Activated CD8-positive, alpha-beta memory T cell treated with anti-CD3 and anti-CD28 coated beads, Interleukin-2, amount 50 U/mL, for 4 hours (primary cell): ENCODE measurements at places on chromosomes 2 and 18.

GRCh38 chr2:68404164-68404563 lies 39.1 kb downstream of the PLEK start:
- no peak for DNase-seq

GRCh38 chr2:165149439-165149838 lies 54.4 kb downstream of the SCN3A start:
- no peak for DNase-seq

DNA sequence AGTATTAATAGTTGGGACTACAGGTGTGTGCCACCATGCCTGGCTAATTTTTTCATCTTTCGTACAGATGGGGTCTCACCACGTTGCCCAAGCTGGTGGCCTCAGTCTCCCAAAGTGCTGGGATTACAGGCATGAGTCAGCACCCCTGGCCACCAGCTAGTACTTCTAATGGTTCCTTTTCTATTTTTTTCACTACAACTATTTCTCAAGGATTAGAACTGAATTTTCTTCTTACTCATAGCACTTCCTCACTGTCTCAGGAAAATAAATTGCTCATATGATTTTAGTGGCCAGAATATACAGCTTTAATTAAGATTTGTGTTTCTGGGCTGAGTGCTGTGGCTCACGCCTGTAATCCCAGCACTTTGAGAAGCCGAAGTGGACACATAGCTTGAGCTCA lies 43.2 kb upstream of the SOS1 start:
- no peak for DNase-seq

DNA sequence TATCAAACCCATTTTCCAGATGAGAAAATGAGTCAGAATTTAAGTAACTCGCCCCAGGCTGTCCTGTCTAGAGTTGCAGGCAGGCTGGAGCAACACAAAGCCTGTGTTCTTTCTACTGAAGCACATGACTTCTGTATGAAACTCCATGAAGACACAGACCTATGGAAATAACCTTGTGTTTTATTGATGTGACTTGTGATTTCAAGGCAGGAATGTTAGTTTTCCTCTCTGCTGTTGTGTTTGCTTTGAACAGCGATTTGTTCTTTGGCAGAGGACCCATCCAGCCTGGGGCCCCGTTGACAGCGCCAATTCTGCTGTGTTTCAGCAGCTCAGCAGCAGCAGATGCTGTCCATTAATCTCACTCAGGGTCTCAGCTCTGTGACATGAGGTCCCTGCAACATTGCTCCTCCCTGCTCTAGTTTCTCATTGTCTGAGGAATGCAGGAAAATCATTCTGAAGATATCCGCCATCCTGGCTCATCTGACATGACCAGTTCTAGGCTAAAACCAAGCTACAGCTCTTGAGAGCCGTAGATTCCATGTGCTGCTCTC lies 344.3 kb upstream of the RAB12 start:
- no peak for DNase-seq

DNA sequence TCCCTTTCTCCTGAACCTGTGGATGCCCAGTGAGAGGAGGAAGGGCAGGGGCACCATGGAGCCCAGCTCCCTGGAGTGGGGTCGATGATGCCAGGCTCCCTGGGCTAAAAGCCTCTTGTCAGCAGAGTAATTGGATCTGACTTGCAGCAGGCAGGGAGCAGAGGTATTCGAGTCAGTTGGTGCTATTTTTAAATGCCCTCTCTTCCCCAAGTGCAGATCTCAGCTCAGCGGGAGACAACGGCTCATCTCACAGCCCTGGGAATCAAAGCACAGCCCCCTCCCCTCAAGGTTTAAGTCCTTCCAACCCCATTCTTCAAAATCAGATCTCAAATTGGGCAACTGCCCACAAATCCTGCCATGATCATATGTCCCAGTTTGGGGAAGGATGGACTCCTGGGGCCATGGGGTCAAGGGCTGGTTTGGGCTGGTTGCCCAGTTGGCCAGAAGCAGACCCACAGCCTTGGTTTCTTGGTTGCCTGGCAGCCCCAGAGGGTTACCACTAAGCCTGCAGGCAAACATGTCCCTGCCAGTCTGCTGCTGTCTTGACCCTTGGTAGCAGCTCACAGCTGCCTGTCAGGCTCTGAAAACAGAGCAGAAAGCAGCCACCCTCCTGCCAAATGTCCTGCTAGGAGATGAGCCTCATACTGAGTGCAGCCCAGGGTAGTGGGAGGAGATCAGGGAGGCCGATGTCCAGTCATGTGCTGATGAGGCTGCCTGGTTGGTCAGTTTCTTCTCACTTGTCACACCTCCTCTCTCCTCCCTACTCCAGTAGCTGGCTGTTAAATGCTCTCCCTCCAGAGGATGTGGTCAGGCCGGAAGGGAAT lies 244.9 kb downstream of the LOXHD1 start:
- no peak for DNase-seq
